ENCODE measurements at places on chromosomes 4 and X.
A peak's percentile ranks its signal among the peaks of the same experiment; 100 is the strongest.

GRCh38 chr4:1045595-1046201 lies 34.3 kb downstream of the FGFRL1 start:
- DNase-seq, result no peak

- DNase-seq, result no peak
Measured at GRCh38 chrX:112078606-112079005, 4.0 kb downstream of the TRPC5 start.

DNA sequence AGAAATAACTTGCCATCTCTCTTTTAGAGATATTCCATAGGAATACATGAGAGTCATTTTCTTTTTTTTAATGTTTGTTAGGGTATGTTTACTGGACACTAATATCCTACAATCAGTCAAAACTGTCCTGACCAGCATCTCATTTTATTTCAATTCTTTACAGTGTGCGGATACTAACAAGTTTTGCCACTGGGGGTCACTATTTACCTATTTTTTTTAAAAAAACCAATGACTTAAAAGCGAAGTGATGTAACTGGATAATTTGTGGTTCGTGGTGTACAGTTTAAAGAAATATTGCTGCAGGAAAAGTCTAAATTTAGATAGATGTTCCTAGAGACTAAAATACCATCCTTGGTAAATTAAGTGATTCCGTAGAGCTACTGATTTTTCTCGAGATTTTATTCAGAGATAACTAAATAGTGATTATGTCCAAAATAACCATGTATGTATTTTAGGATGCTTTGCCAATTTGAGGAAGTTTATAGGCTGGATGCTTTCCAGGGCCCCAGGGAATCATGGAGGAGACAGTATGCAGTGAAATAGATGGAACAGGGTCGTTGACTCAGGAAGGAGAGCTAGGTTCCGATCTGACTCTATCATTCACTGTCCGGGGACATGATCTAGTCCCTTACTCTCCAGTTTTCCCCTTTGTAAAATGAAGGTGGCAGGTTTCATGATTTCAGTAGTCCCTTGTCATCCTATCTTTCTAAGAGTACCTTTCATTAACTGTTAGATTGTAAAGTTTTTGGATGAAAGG lies 34.0 kb upstream of the GNPDA2 start:
- peak; percentile 6 for DNase-seq

DNA sequence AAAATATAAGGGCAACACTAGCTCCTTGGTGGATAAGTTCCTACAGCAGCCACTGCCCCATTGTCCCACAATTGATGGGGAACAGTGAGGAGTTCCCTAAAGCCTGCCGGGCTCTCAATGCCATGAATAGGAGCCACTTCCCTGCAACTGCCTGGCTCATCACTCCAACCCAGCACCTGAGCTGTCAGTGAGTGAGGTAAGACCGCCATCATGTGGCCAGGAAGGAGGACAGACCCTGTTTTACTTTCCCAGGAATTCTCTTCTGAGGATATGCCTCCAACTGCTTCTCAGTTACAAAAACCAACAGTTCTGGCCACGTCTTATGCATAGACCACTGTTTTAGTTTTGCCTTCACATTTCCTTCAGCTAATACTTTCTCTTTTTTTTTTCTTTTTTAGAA lies 45.5 kb downstream of the SRPX start:
- no peak for DNase-seq

DNA sequence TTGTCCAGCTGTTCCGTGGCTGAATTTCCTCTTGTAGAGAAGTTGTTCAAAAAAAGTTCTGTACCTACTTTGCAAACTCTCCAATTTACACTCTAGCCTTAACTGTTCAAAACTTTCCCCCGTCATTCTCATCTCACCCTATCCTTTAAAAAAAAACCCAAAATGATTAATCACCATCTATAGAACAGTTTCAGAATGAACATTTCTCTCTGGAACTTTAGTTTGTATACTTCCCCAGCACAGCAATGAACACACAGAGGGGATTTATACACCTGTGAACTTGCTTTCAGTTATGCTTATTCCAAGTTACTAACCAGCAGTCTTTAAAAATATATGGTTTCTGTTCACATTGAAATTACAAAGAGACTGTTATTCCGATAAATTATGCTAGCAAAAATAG lies 1.2 kb downstream of the GEMIN8 start:
- no peak for DNase-seq
